ENCODE measurements at places on chromosomes 12 and 14. TPM values are rescaled to one million over a fixed set of nuclear protein-coding genes. Genes with fewer than 3 reads are reported as not detected.
A peak's percentile ranks its signal among the peaks of the same experiment; 100 is the strongest.

- no peak overlapping the region for H3K27ac ChIP-seq
- H3K27me3 ChIP-seq = peaks cover 3% of the 10 kb centered on the region
- no peak for DNase-seq
- H3K4me3 ChIP-seq = no peak overlapping the region
- H3K4me1 ChIP-seq = no peaks in the 10 kb centered on the region
- H3K36me3 ChIP-seq = no peaks in the 10 kb centered on the region
Measured at GRCh38 chr12:12899530-12900380, 8.4 kb downstream of the GPRC5A start.

GRCh38 chr12:41684997-41685396 lies 459.7 kb downstream of the GXYLT1 start:
- no peak overlapping the region for H3K27ac ChIP-seq
- H3K36me3 ChIP-seq = no peaks in the 10 kb centered on the region
- no peak overlapping the region for H3K4me3 ChIP-seq
- H3K27me3 ChIP-seq = no peaks in the 10 kb centered on the region

- H3K4me3 ChIP-seq = no peak overlapping the region
- no peaks in the 10 kb centered on the region for H3K27me3 ChIP-seq
- H3K4me1 ChIP-seq = no peaks in the 10 kb centered on the region
Measured at GRCh38 chr14:28494196-28494595, 272.4 kb upstream of the FOXG1 start.

DNA sequence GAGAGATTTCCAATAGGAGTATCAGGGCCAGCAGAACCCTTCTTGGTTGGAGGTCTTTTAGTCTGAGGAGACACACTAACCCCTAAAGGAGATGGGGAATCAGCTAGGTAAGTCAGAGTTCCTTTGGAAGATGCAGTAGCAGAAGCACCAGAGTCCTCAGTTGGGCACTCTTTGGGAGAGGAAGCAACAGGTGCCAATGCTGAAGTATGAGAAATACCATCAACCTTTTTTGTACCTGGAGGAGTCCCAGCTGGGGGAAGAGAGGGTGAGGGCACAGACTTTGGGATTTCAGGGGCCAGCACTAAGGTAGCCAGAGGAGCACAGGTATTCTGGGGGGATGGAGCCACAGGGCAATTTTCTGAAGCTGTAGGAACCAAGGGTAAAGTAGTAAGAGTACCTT lies 6.0 kb downstream of the NACA start:
- H3K4me1 ChIP-seq = peaks cover 72% of the 10 kb centered on the region
- no peaks in the 10 kb centered on the region for H3K27me3 ChIP-seq
- no peak overlapping the region for H3K27ac ChIP-seq
- H3K36me3 ChIP-seq = peaks cover 80% of the 10 kb centered on the region

- no peak overlapping the region for H3K4me3 ChIP-seq
- no peaks in the 10 kb centered on the region for H3K36me3 ChIP-seq
- no peaks in the 10 kb centered on the region for H3K4me1 ChIP-seq
- H3K27me3 ChIP-seq = no peaks in the 10 kb centered on the region
Measured at GRCh38 chr12:48803675-48804074, 14.6 kb upstream of the CACNB3 start.

DNA sequence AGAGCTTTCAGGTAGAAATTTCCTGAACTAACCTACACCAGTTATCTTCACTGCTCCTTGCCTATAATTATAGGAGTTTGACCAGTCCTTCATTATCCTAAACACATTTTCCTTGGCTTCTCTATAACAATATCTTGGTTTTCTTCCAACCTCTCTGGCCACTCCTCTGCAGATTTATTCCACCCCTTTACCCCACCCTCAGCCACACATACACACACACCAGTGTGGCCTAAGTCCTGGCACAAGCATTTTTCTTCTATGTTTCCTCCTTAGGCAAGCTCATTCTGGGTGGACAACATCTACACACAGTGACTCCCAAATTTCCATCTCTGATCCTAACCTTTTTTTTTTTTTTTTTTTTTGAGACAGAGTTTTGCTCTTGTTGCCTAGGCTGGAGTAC lies 25.1 kb downstream of the CDK17 start:
- H3K4me1 ChIP-seq = peaks cover 5% of the 10 kb centered on the region
- no peak for DNase-seq
- no peak overlapping the region for H3K4me3 ChIP-seq
- H3K36me3 ChIP-seq = no peaks in the 10 kb centered on the region
- H3K27me3 ChIP-seq = no peaks in the 10 kb centered on the region
- H3K27ac ChIP-seq = no peak overlapping the region

GRCh38 chr14:31340297-31341063 lies 79.9 kb downstream of the HEATR5A start:
- DNase-seq = no peak
- no peak overlapping the region for H3K27ac ChIP-seq
- no peaks in the 10 kb centered on the region for H3K4me1 ChIP-seq
- peaks cover 100% of the 10 kb centered on the region for H3K36me3 ChIP-seq

GRCh38 chr12:108846290-108846701 lies 11.1 kb downstream of the SSH1 start:
- DNase-seq = peak; percentile 72
- no peaks in the 10 kb centered on the region for H3K27me3 ChIP-seq
- peaks cover 18% of the 10 kb centered on the region for H3K36me3 ChIP-seq

- no peaks in the 10 kb centered on the region for H3K36me3 ChIP-seq
- no peak for DNase-seq
Measured at GRCh38 chr14:60184146-60184904, 19.1 kb upstream of the DHRS7 start.

DNA sequence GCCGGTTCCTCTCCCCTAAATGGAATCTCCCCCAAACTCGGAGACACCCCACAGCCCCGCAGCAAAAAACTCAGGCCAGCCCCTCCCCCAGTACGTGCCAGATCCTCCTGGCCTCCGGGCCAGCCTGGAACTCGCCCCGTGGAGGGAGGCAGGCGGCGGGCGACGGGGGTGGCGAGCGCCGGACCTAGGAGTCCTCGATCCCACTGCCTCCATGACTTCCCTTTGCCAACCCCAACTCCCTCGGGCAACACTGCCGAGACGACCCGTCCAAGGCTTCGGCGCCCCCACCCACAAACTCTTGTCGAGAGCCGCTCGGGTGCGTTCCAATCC lies 400 bp downstream of the ADCY6 start:
- peak overlapping the region; percentile 94 for H3K27ac ChIP-seq
- H3K36me3 ChIP-seq = no peaks in the 10 kb centered on the region
- no peak for DNase-seq
- no peaks in the 10 kb centered on the region for H3K27me3 ChIP-seq
- H3K4me3 ChIP-seq = peak overlapping the region; percentile 94

DNA sequence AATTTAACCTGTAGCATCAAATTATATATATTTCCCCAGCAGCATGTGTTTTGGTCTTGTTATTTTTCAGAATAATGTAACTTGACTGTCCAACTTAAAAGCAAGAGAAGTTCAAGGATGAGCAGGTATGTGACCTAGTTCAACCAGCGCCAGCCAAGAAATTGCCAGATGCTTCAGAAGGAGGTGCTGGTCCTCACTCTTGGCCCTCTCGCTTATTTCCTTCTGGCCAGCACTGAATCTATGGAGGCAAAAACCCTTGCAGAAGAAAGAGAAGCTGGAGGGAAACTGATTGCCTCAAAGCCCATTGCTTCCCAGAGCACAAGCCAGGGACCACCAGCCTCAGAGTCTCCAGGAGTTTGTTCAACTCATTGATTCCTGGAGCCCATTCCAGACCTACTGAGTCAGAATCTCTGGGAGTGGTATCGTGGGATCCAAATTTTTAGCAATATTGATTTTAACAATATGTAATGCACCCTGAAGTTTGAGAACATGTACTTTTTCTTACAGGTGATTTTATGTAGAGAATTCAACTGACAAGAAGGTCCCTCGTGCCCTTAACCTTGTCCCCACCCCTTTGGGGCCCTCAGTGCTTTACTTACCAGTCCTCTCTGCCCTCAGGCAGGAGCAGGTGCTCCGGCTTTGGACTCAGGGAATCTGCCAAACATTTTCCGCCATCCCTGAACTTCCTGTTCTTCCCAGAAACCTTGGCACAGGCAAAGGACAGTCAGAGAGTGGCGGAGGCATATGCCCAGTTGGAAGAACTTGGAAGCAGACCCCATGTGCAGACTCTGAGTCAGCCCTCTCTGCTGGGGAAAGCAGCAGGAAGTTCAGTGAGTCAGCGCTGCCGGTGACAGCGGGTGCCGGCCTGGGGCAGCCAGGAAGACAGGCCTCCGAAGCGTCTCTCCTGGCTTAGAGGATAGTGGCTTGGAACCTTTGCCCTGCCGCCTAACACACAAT lies 10.4 kb downstream of the BEST3 start:
- H3K4me3 ChIP-seq = no peak overlapping the region
- H3K4me1 ChIP-seq = peaks cover 18% of the 10 kb centered on the region
- peak overlapping the region; percentile 53 for H3K27ac ChIP-seq
- peak; percentile 30 for DNase-seq
- no peaks in the 10 kb centered on the region for H3K36me3 ChIP-seq

GRCh38 chr12:10142976-10143589 lies 13.1 kb upstream of the CLEC7A start:
- H3K4me3 ChIP-seq = no peak overlapping the region
- no peak for DNase-seq
- H3K36me3 ChIP-seq = no peaks in the 10 kb centered on the region
- peaks cover 15% of the 10 kb centered on the region for H3K4me1 ChIP-seq
- H3K27ac ChIP-seq = peak overlapping the region; percentile 67

DNA sequence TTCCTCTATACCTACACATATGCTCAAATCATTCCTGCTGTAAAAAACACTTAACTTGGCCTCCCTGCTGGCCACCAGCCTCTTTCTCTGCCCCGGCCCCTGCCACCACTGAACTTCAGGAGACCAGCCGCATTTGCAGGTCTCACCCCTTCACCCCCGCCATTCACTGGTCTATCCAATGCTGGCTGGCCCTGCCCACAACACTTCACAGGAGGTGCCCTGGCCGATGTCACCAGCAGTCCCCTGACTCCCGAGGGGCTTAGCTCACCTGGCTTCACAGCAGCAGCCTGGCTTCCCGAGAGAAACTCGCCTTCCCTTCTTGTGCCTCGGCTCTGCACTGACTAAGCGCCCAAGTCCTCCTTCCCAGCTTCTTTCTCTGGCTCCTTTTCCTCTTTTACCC lies 7.5 kb downstream of the AK7 start:
- H3K4me3 ChIP-seq = no peak overlapping the region
- no peaks in the 10 kb centered on the region for H3K4me1 ChIP-seq
- H3K36me3 ChIP-seq = no peaks in the 10 kb centered on the region

DNA sequence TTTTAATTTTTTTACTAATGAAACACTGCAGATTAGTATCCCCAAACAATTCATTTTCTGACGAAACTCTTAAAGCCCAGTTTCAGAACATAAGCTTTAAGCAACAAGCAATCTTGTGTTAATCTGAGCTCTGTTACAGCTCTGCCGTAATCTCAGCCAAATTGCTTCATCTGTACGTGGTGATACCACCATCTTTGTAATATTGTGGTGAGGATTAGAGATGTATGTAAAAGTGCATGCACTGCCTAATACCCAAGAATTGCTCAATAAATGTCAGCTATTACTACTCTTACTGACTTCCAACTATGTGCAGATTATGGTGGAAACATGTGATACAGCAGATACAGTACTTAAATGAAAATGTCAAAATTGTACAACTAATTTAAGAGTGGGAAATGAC lies 1.8 kb downstream of the AKAP5 start:
- no peak overlapping the region for H3K4me3 ChIP-seq
- H3K27ac ChIP-seq = no peak overlapping the region
- no peak for DNase-seq
- H3K36me3 ChIP-seq = no peaks in the 10 kb centered on the region
- no peaks in the 10 kb centered on the region for H3K27me3 ChIP-seq

GRCh38 chr14:55301437-55302121 lies 30.4 kb downstream of the FBXO34 start:
- no peak for DNase-seq
- H3K27ac ChIP-seq = peak overlapping the region; percentile 40
- no peaks in the 10 kb centered on the region for H3K36me3 ChIP-seq
- H3K4me3 ChIP-seq = no peak overlapping the region
- no peaks in the 10 kb centered on the region for H3K27me3 ChIP-seq
- peaks cover 64% of the 10 kb centered on the region for H3K4me1 ChIP-seq

GRCh38 chr12:22395666-22396065 lies 61.2 kb upstream of the ST8SIA1 start:
- H3K4me1 ChIP-seq = no peaks in the 10 kb centered on the region
- DNase-seq = no peak
- no peak overlapping the region for H3K27ac ChIP-seq
- no peaks in the 10 kb centered on the region for H3K27me3 ChIP-seq
- H3K4me3 ChIP-seq = no peak overlapping the region
- no peaks in the 10 kb centered on the region for H3K36me3 ChIP-seq

DNA sequence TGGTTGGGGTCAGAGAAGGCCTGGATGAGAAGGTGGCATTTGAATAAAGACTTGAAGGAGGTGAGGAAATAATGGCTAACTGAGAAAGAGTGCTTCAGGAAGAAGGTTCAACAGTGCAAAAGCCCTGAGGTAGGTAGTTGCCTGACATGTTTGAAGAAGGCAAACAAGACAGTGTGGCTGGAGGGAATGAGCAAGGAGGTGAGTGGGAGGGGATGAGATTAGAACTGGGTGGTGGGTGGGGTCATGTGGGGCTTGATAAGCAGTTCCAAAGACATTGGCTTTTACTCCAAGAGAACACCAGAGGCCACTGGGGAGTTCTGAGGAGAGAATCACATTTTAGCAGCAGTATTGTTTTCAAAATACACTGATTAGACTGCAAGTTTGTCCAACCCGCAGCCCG lies 50.5 kb downstream of the HSPB8 start:
- H3K27ac ChIP-seq = no peak overlapping the region
- H3K4me1 ChIP-seq = no peaks in the 10 kb centered on the region
- H3K36me3 ChIP-seq = no peaks in the 10 kb centered on the region
- DNase-seq = no peak

DNA sequence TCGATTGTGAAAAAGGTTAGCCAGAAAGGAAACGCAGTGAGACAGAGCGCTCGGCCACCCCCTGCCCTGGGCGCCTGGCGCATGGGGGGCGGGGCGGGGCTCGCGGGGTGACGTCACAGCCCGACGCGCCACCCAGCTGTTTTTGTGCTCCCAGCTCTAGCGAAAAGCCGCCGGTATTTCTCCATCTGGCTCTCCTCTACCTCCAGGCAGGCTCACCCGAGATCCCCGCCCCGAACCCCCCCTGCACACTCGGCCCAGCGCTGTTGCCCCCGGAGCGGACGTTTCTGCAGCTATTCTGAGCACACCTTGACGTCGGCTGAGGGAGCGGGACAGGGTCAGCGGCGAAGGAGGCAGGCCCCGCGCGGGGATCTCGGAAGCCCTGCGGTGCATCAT lies at the start of gene GABARAPL1:
GABARAPL1 (plus strand) TSS at position 139 of the 393 bp plus-strand sequence; CDS start at position 392, 253 bp downstream.
- H3K27me3 ChIP-seq = no peaks in the 10 kb centered on the region
- peaks cover 20% of the 10 kb centered on the region for H3K36me3 ChIP-seq
- H3K4me3 ChIP-seq = peak within 1 kb of the TSS; percentile 93
- peak; percentile 90 for DNase-seq

WNT1 gene
- total RNA-seq = not detected

KRT81 gene
- not detected for total RNA-seq

RNASE1 gene
- total RNA-seq = 126 TPM

FGD4 gene
- total RNA-seq = 24.2 TPM

PTPN21 gene
- total RNA-seq = 25.6 TPM

SLC6A13 gene
- total RNA-seq = 2.9 TPM

SRP54 gene
- 29.2 TPM for total RNA-seq

ITPR2 gene
- total RNA-seq = 13.0 TPM

NKX2-1 gene
- total RNA-seq = not detected

CCDC177 gene
- total RNA-seq = not detected

SOAT2 gene
- total RNA-seq = not detected
